ENCODE measurements at places on chromosomes 12 and 14. TPM values are rescaled to one million over a fixed set of nuclear protein-coding genes. Genes with fewer than 3 reads are reported as not detected.

APOLD1 gene
- polyA plus RNA-seq: 0.16 TPM

TBX3 gene
- polyA plus RNA-seq: 0.09 TPM

KRT6B gene
- not detected for polyA plus RNA-seq

ERBB3 gene
- polyA plus RNA-seq: 33.9 TPM

TSPAN19 gene
- polyA plus RNA-seq: 0.05 TPM

KIF26A gene
- 11.5 TPM for polyA plus RNA-seq

PLEKHH1 gene
- 28.3 TPM for polyA plus RNA-seq

DNA sequence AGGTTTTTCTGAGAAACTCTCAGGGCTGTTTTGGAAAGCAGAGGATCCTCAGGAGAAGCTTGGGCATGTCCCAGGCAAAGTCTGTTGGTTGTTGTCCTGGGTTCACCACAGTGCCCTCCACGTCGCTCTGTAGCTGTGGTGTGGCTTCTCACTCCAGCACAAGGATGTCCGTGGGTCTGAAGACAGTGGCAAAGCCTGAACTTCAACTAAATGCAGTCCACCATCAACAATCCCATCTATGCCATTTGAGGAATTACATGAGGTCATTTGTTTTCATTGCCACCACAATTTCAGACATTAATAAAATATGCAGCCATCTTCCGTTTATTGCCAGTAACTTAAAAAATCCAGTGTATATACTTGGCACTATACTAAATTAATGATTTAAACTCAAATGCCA is 272.1 kb downstream of the LRIG3 start:
- no peaks in the 10 kb centered on the region for H3K4me1 ChIP-seq
- no peak for DNase-seq
- H3K27me3 ChIP-seq: no peaks in the 10 kb centered on the region
- H3K27ac ChIP-seq: no peak overlapping the region

GRCh38 chr12:94289461-94290312 is 141.3 kb downstream of the PLXNC1 start:
- no peaks in the 10 kb centered on the region for H3K36me3 ChIP-seq
- H3K4me3 ChIP-seq: no peak overlapping the region
- H3K27me3 ChIP-seq: no peaks in the 10 kb centered on the region

GRCh38 chr12:49448858-49449257 is 81.6 kb downstream of the SPATS2 start:
- no peaks in the 10 kb centered on the region for H3K36me3 ChIP-seq
- H3K4me1 ChIP-seq: no peaks in the 10 kb centered on the region
- no peak for DNase-seq
- H3K27ac ChIP-seq: no peak overlapping the region
- no peak overlapping the region for H3K4me3 ChIP-seq

DNA sequence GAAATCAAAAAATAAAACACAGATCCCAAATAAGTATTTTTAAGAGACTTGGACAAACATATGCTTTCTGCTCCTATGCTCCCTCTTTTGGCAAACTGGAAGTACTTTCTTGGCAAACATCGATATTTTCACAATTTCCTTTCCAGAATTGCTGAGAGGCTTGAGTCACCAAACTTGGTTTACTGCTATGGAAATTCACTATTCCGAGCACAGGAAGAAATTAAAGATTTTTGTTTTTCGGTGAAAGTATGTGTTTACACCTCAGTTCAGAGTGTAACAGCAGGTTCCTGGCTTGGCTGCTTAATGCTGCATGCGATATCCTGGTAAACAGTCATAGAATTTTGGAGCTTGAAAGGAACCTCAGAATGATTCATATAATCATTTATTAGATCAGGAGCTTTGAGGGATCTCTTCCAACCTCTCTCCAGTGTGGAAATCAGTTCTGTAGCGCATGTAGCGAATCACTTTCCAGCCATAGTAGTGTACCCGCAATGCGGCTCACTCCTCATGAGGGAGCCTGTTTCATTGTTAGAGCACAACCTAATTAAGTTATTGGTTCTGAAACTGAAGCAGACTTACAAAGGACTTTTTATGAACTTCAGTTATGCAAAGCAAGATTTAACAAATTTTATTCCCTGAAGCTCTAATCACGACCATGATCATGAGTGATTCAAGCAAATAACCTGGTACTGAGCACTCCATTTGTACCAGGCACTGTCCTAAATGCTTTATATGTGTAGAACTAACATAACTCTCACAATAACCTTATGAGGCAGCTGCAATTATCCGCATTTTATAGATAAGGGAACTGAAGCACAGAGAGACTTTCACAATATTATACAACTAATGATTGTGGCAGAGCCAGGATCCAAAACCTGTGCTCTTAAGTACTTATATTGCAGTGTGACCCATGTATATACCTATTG is 56.4 kb upstream of the ATP2A2 start:
- no peak overlapping the region for H3K4me3 ChIP-seq
- no peaks in the 10 kb centered on the region for H3K36me3 ChIP-seq
- no peak overlapping the region for H3K27ac ChIP-seq
- no peaks in the 10 kb centered on the region for H3K27me3 ChIP-seq

- no peak overlapping the region for H3K27ac ChIP-seq
- no peaks in the 10 kb centered on the region for H3K27me3 ChIP-seq
Observed at GRCh38 chr12:12182703-12183365, 84.0 kb downstream of the LRP6 start.

DNA sequence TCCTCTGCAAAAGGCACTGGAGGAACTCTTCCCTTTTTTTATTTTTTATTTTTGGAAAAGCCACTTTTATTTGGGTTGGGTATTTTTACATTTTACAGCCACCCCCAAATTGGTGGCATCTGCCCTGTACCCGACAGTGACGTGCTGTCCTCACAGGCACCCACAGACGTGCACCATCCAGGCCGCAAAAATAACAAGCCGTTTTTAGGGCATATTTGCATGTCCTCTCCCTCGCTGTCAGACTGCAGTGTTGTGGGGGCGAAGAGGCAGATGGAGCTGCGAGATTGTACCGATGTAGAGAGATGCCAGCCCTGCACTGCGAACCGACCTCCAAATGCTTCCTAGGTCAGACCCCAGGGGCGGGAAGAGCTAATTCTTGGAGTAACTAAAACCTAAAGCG is 12.2 kb downstream of the JDP2 start:
- no peak overlapping the region for H3K4me3 ChIP-seq
- no peaks in the 10 kb centered on the region for H3K27me3 ChIP-seq
- peaks cover 2% of the 10 kb centered on the region for H3K4me1 ChIP-seq
- DNase-seq: no peak
- H3K36me3 ChIP-seq: peaks cover 23% of the 10 kb centered on the region

GRCh38 chr14:97490521-97491070 is 693.4 kb downstream of the VRK1 start:
- H3K36me3 ChIP-seq: no peaks in the 10 kb centered on the region
- no peak for DNase-seq
- H3K4me3 ChIP-seq: no peak overlapping the region
- H3K4me1 ChIP-seq: no peaks in the 10 kb centered on the region
- H3K27me3 ChIP-seq: no peaks in the 10 kb centered on the region

DNA sequence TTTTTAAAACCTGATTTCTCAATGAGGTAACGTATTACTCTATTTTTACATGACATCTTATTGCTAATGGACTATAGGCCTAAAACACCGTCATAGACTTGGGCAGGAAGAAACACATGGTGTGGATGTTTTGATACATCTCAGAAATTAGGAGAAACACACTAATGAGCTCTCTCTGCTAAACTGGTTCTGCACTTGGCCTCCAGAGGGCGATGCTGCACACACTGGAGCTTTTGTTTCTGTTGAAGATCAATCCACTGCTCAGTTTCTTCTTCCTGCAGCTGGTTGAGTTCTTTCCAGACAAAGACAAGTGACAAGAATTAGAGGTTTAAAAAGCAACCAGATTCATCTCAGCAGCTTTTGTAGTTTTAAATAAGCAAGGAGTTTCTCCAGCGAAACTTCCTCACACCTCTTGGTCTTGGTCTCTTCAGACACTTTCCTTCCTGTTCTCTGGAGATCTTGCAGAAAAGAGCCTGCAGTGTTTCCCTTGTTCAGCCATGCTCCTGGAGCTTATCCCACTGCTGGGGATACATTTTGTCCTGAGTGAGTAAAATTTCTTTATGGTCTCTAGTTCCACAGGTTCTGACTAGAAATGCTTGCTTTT is 178.5 kb upstream of the OR4E1 start:
- no peak overlapping the region for H3K27ac ChIP-seq
- H3K36me3 ChIP-seq: no peaks in the 10 kb centered on the region
- H3K27me3 ChIP-seq: no peaks in the 10 kb centered on the region

- DNase-seq: no peak
- no peaks in the 10 kb centered on the region for H3K36me3 ChIP-seq
- H3K27me3 ChIP-seq: no peaks in the 10 kb centered on the region
- H3K4me1 ChIP-seq: no peaks in the 10 kb centered on the region
- no peak overlapping the region for H3K27ac ChIP-seq
Observed at GRCh38 chr12:124788936-124789555, 74.6 kb downstream of the SCARB1 start.

- H3K4me1 ChIP-seq: peaks cover 7% of the 10 kb centered on the region
- no peaks in the 10 kb centered on the region for H3K36me3 ChIP-seq
- H3K4me3 ChIP-seq: no peak within 1 kb of the TSS
- H3K27me3 ChIP-seq: no peaks in the 10 kb centered on the region
- H3K27ac ChIP-seq: no peak within 1 kb of the TSS
- DNase-seq: no peak
Observed at GRCh38 chr14:74875941-74876913, at the start of gene PROX2. PROX2 (minus strand) TSS chr14:74876145; CDS start chr14:74863834, 12,311 bp downstream.

- no peaks in the 10 kb centered on the region for H3K36me3 ChIP-seq
- no peak overlapping the region for H3K27ac ChIP-seq
- H3K27me3 ChIP-seq: peaks cover 10% of the 10 kb centered on the region
- H3K4me1 ChIP-seq: peaks cover 19% of the 10 kb centered on the region
- H3K4me3 ChIP-seq: no peak overlapping the region
Observed at GRCh38 chr14:99597911-99598600, 6.0 kb downstream of the CCDC85C start.

DNA sequence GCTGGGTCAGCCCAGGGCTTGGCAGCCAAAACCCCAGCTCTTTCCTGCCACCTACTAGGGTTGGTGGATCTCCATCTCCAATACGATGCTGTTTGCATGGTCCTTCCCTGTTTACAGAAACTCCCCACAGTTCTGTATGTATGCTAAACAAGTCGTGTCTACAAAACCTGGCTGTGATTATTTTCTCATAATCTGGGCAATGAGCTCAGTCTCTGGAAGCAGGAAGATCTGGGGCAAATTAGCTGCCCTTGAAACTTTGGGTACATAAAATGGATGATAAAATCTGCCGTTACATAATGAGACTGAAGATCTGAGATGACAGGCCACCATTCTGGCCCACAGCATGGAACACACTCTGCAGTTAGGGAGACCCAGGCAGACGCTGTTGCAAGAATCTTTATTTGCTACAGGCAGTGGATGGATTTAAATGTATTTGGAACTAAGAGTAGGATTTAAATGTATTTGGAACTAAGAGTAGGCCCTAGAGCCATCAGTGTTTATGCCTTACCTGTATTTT is 31.7 kb downstream of the ACADS start:
- peaks cover 6% of the 10 kb centered on the region for H3K4me1 ChIP-seq
- DNase-seq: no peak
- no peaks in the 10 kb centered on the region for H3K36me3 ChIP-seq

DNA sequence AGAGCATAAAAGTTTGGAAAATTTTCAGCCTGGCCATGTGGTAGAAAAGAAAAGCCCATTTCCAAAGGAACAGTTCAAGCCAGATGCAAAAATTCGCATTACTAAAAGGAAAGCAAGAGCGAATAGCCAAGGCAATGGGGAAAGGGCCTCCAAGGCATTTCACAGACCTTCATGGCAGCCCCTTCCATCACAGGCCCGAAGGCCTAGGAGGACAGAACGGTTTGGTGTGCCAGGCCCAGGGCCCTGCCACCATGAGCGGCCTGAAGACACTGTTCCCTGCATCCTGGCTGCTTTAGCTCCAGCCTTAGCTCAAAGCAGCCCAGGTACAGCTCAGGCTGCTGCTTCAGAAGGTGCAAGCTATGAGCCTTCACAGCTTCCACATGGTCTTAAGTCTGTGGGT is 243.5 kb downstream of the PCNX1 start:
- H3K4me1 ChIP-seq: no peaks in the 10 kb centered on the region
- no peak overlapping the region for H3K27ac ChIP-seq
- no peak for DNase-seq
- no peak overlapping the region for H3K4me3 ChIP-seq
- H3K36me3 ChIP-seq: no peaks in the 10 kb centered on the region

GRCh38 chr14:64736271-64737169 is 32.3 kb downstream of the PLEKHG3 start:
- H3K4me1 ChIP-seq: peaks cover 3% of the 10 kb centered on the region
- H3K4me3 ChIP-seq: no peak overlapping the region
- H3K36me3 ChIP-seq: peaks cover 47% of the 10 kb centered on the region
- H3K27ac ChIP-seq: no peak overlapping the region

DNA sequence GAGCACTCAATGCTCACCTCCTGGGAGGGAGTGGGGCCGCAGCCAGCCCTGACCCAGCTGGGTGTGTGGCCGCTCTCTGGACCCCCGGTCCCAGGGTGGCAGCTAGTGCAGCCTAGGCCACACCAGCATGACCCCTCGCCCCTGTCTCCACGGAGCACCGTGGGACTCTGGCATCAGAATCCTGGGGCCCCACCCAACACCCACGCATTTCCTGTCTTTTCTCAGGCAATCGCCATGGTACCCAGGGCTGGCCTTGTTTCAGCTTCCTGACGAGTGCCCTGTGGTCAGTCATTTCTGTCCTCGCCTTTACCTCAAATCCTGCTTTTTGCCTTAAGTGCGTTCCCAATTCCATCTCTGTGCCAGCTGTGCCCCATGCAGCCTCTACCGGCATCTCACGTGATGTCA is 15.9 kb downstream of the PACS2 start:
- H3K4me1 ChIP-seq: peaks cover 6% of the 10 kb centered on the region
- no peaks in the 10 kb centered on the region for H3K27me3 ChIP-seq
- H3K4me3 ChIP-seq: no peak overlapping the region
- no peak for DNase-seq
- H3K27ac ChIP-seq: no peak overlapping the region

DNA sequence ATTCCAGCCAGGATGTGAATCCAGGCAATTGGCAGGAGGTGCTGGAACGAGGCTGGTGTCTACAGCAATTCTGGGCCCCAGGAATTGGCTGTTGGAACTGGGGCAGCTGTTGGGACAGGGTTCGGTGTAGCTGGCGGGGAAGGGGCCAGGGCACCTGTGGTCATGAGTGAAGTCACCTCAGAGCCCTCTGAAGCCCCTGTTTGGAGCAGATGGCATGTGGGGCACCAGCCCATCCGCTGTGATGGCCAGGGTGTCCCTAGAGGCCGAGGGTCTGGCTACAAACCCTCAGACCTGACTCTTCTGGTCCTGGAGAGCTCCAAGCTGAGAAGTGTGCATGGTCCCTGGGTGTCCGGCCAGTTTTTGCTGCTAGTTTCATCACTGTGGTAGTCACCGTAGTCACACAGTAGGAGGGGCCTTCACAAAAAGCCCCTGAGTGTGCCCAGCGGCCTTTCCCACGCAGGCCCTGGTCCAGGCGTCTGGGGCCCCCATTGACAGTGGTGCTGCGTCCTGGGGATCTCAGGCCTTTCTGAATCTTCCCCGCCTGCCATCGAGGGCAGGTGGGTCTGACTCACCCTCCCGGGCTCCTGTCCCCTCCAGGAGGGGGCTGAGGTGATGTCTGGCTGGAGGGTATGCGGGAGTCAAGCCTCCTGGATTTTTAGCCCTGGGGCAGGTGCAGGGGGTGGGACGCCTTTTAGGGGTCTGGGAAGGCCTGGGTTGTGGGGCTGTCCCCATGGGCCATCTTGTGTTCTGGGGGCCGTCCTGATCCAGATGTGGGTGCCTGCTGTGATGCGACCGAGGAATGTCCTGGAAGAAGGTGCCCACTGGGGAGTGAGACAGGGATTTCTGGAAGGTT is 368.0 kb downstream of the TMEM121 start:
- no peaks in the 10 kb centered on the region for H3K27me3 ChIP-seq
- H3K27ac ChIP-seq: no peak overlapping the region
- H3K4me1 ChIP-seq: no peaks in the 10 kb centered on the region
- no peak for DNase-seq

GRCh38 chr12:74644681-74645080 is 107.0 kb downstream of the ATXN7L3B start:
- H3K36me3 ChIP-seq: no peaks in the 10 kb centered on the region
- H3K27ac ChIP-seq: no peak overlapping the region
- H3K27me3 ChIP-seq: no peaks in the 10 kb centered on the region
- no peak for DNase-seq
- H3K4me1 ChIP-seq: no peaks in the 10 kb centered on the region
